Mesendoderm (in vitro differentiated cells): ENCODE measurements at places on chromosomes 1 and 21.
A peak's percentile ranks its signal among the peaks of the same experiment; 100 is the strongest.

GRCh38 chr1:194952171-194952570 is 1656.1 kb downstream of the KCNT2 start:
- no peak for DNase-seq

DNA sequence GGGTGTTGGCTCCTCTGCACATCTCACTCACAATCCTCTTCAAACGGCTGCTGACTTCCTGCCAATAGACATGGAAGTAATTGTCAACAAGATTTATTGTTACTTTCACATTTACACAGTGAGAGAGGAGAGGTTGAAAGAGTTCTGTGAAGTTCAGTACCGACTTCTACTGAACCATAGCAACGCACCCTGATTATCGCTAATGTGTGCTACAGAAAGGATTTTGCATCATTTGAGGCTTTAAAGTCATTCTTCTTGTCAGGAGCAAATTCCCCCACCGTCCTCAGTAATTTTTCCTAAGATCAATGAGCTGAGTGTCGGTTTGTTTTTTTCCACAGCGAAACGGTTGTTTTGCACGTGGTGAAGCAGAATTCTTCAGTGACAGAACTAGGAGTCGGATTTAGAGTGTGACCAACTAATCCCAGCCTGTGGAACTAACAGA is 361.0 kb downstream of the ADGRL2 start:
- DNase-seq = no peak

DNA sequence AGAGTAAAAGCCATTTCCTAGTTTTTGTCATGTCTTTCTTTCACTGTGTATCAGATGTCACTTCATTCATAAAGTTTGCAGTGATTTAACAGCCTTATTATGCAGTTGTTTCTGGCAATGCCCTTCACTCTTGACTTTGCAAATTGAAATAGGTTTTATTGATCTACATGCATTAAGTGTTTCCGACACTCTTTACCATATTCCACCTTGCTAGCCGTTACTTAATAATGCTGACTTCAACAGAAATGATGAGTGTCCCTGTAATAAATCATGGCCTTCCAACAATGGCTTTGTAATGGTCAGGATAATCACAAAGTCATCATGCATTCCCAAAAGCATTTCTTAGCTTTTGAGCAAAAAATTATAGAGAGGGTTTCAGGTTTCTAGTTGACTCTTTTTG is 236.8 kb upstream of the FMN2 start:
- DNase-seq = no peak

DNA sequence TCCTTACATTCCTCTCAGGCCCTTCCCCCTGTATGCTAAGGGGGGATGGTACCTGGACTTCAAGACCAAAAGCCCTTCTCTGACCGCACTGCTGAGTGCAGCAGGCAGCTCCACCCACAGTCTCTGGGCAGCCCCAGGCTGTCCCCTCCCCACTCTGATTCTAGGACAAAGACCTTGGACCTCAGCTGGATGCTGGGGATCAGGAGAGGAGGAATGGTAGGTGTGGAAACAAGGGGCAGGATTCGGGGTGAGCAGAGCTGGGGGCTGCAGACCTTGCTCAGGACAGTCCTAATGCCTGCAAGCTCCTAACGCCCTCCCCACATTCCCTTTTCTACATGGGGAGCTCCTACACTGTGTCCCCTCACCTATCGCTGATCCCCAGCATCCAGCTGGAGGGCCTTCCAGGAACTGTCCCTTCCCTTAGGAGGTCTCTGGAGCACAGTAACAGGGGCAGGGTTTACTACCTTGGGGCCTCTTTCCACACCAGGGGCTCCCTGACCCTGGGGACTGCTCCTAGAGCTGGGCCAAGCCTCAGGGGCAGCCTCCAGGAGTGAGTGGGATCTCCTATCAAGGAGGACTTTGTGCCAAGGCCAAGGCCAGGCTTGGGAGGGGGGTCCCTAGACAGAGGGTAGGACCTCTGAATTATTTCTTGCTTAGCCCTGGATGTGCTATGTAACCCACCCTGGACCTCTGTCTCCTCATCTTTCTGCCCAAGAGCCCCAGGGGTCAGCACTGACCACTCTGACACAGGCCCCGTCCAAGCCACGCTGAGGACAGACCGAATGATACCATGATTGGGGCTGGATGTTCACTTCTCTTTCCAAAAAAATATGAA is 5.6 kb downstream of the CLDN19 start:
- DNase-seq = peak; percentile 57

DNA sequence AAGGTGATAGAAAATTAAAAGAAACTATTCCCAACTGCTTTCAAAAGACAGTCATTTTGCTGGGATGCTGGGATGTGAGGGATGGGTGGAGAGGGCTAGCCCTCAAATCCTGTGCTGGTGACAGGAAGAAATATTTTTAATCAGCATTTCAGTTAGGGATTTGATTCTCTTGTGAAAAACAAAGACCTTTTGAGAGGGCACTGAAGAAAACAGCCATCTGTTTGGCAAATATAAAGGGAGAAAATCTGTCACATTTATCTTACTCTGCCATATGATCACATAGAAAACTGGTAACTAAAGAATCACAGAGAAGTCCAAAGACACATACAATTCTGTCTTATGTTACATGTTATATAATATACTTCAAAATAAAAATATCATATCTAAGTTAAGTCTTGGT is 12.3 kb downstream of the STXBP3 start:
- DNase-seq = no peak

DNA sequence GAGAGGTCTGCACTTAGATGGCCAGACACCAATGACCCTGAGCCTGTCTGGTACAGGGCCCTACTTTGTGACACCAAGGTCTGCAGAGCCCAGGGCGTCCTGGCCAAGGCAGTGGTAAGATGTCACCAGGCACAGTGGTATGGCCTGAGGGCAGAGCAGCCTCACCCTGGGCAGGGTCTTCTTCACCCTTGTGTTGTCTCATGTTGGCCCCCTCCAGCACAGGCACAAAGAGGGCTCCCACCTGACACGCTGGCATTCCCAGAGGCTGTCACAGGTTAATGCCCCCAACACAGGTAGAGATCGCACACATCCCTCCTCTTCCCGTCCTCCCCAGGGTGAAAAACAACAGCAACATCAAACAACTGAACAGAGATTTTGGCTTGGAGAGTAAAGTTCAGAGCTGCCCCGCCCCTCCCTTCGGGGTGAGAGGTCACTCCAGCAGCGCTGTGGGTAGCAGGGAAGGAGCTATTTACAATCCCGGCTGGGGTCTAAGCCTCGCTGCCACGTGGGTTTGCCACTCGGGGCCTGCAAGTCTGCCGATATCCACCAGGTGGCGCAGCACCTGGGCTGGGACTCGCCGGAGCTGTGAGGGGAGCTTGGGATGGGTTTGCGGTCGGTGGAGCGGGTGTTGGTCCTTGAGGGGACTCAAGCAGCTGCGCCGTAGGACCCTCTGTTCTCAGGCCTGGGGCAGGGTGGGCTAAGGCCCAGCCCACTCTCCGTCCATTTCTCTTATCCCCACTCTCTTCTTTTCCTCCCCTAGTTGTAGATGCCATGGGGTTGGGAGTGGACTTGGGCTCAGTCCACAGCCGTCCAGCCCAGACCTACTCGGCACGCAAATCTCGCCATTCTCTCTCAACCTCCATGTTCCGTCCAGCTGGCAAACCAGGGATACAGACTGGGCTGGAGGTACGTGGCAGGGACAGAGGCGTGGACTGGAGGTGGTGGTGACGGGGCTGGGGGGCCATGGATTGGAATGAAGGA is 12.7 kb downstream of the EFNA3 start:
- DNase-seq = peak; percentile 89

GRCh38 chr21:16353764-16354163 is 624.0 kb downstream of the USP25 start:
- DNase-seq = no peak

DNA sequence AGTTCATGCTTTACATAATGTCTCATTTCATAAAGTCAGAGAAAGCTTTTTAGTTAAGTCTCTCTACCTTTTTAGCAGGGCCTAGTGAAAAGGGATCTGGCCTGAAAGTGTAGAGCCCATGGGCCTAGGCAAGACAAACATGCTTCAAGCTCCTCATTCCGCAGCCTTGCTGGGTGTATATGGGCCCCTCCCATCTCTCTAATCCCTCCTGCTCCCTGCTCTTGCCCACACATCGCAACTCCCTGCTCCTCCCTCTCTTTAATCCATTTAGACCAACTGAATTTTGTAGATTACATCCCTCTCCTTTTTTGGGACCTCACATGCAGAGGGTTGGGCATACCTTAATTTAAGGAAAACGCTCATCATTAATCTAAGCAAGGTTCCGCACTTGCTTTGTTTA is 42.3 kb upstream of the CCDC190 start:
- DNase-seq = peak; percentile 37

GRCh38 chr21:37370152-37371040 is 3.8 kb downstream of the DYRK1A start:
- DNase-seq = no peak

GRCh38 chr1:19123837-19124236 is 86.2 kb downstream of the UBR4 start:
- DNase-seq = no peak
